ENCODE measurements at places on chromosomes 13 and 19. TPM values are rescaled to one million over a fixed set of nuclear protein-coding genes. Genes with fewer than 3 reads are reported as not detected.

The ONECUT3 gene
- not detected for total RNA-seq

The B3GNT3 gene
- 1.8 TPM for total RNA-seq

DNA sequence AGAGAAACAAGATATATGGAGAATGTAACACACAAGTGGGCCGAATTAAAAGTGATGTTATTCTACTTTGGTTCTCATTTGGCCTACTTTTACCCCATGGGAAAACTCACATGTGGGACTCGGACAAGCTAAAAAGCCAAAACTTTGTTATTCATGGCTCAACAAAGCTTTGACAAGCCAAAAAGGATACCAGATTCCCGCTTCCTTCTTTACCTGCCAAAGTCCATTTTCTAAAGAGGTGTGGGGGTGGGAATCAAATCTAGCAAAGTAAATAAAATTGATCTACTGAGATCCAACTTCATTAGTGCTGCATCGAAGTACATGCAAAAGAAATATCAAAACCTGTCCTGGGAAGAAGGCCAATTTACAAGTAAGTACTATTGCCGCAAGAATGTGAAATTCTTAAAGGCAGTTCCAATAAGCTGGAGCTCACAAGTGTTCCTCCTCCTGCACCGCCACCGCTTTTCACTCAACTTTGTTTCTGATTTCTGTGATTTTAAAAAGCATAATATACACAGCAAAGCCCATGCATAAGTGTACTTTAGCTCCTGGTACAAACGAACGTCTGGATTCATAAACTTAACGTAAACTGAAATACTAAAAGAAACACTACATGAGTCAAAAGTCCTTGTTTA lies 1.1 kb downstream of the LNX2 start:
- DNase-seq: peak; percentile 36

GRCh38 chr13:58452123-58452623 lies 820.6 kb downstream of the PCDH17 start:
- DNase-seq: no peak

GRCh38 chr13:47832458-47832972 lies 168.6 kb downstream of the SUCLA2 start:
- no peak for DNase-seq

The NDUFB7 gene
- 280 TPM for total RNA-seq

GRCh38 chr13:48602296-48603016 lies 51.3 kb upstream of the CYSLTR2 start:
- DNase-seq: no peak

The ZNF625 gene
- total RNA-seq: 16.9 TPM

DNA sequence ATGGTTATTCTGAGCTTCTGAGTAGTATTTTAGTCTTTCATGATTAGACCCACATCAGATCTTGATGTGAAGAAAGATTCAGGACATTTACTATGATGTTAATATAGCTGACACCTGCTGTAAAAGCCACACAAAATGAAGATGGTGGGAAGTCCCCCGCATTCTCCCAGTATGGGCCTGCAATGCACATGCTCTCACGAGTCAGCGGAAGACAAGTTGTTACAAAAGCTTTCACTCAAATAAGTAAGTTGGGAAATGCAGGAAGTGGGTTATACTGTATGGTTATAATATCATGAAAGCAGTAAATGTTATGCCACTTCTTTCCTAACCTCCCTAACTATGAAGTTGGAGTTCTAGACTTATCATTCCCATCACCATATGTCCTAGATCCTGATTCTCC lies 171.9 kb downstream of the KLF5 start:
- no peak for DNase-seq

DNA sequence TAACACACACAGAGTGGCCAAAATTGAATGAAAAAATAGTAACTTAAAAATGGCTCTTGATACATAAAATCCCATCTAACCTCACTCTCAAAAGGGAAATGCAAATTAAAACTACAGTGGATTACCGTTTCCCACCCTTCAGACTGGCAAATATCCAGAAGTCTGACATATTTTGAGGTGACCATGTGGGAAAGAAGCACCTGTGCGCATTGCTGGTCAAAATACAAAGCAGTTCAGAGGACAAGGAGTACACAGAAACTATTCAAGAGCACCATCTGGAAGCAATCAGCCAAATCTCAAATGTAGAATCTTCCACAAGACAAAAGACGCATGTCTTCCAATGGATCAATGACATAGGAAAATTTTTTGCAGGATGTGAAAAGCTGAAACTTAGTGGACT lies 23.2 kb downstream of the NALCN start:
- peak; percentile 35 for DNase-seq

DNA sequence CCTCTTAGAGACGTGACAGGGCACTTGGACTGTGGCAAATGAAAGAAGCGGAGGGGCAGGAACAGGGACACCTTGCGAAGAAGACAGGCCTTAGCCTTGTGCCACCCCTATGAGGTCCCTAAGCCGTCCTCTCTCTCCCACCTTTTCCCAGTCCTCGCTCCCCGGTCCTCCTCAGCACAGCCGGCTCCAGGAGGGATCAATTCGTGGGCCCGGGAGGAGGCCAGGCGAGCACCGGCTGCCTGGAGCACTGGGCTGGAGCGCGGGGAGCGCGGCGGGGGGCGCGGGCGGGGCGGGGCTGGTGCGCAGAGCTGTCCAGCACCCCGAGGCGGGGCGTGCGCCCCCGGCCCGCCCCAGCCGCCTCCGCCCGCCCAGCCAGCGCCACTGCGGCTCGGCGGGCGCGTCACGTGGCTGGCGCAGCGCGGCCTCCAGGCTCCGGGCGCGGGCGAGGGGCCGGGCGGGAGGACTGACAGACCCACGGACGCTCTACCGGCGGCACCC lies at the start of gene LRP3:
Gene LRP3, plus strand, starts transcription at position 466 of the 498 bp plus-strand sequence. CDS start 456 bp downstream, outside the sequence.
- peak; percentile 74 for DNase-seq

- no peak for DNase-seq
These were observed 35.0 kb downstream of the VASP start for GRCh38 chr19:45542234-45542668.

GRCh38 chr13:40480012-40480914 lies 186.2 kb downstream of the FOXO1 start:
- DNase-seq: no peak

DNA sequence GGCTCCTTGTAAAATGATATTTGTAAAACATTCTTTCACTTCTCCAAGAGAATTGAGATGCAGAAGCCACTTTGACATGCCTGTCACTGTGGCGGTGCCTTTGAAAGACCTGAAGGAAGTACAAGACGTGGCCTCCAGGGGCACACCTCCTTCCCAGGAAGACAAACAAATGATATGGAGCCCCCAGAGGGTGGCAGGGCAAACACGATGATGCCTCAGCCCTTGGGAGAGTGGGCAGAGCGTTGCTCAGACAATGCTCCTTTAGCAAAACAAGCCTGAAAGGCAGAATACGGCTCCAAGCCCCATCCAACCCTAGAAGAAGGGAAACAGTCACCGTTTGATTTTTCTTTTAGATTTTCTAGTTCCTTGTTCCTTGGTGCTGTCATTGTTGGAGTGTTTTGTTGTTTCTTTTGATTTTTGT lies 9.2 kb upstream of the ATP12A start:
- peak; percentile 27 for DNase-seq

The MTRF1 gene
- 17.1 TPM for total RNA-seq

The KIR3DL1 gene
- total RNA-seq: not detected

The SLAIN1 gene
- 8.9 TPM for total RNA-seq

- DNase-seq: peak; percentile 51
These were observed 718 bp downstream of the ACTN4 start for GRCh38 chr19:38647966-38648768.

GRCh38 chr13:70189981-70190380 lies 81.7 kb upstream of the KLHL1 start:
- DNase-seq: no peak

DNA sequence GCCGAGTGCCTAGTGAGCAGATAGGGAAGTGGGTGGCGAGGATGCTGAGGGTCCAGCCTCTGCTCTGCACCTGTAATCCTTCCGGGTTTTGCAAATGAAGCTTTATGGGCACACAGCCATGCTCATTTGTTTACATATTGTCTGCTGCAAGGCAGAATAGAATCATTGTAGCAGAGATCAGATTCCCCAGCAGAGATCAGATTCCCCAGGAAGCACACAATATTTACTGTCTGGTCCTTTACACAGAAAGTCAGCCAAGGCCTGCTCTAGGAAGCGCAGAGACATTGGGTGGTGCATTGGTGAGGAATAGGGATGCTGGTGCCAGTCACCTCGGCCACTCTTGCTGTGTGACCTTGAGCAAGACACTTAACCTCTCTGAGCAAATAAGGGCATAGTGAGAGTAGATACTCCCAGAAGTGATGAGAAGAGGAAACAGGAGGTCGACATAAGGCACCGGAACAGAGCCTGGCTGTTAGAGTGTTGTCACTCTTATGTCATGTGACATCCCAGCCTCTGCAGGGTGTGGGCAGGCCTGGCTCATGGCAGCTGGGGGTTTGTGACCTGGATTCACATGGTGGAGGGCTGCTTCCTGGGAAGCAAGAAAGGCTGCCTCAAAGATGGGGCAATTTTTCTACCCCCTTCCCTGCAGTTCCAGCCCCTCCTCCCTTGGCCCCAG lies 25.6 kb downstream of the CARM1 start:
- no peak for DNase-seq

DNA sequence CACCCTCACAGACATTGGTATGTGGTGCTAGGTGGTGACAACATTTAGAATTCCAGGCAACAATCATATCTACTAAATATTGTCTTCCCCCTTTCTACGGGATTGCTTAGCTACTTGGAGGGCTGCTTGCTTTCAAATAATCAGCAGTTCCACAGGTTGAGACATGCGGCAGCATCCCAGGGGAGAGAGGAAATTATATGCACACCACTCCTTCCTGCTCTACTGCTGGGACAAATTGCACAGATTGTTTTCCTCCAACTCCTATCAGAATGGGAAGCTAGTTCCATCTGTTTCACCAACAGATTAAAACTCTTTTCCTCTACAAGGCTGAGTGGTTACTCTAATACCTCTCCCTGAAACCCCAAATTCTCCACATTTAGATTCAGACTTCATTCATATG lies 275.4 kb downstream of the DNAJC15 start:
- DNase-seq: no peak

- no peak for DNase-seq
These were observed 477 bp downstream of the NFILZ start for GRCh38 chr19:8630796-8631424.

- DNase-seq: peak; percentile 90
These were observed 45.6 kb upstream of the MRI1 start for GRCh38 chr19:13718733-13719132.

GRCh38 chr13:20719783-20720182 lies 16.3 kb downstream of the IL17D start:
- DNase-seq: peak; percentile 41

GRCh38 chr13:69168436-69168835 lies 939.2 kb upstream of the ATXN8OS start:
- DNase-seq: no peak

The ZNF541 gene
- total RNA-seq: 0.10 TPM

The ZNF837 gene
- 1.5 TPM for total RNA-seq

The KLK2 gene
- not detected for total RNA-seq

All from tongue (tissue), 3 donors.